ENCODE measurements at places on chromosomes 2 and 18. TPM values are rescaled to one million over a fixed set of nuclear protein-coding genes. Genes with fewer than 3 reads are reported as not detected.

KLHL41 gene
- polyA plus RNA-seq, result 0.05 TPM

CERKL gene
- 0.30 TPM for polyA plus RNA-seq

SCN3A gene
- polyA plus RNA-seq, result 0.03 TPM

ASB18 gene
- polyA plus RNA-seq, result not detected

TMX3 gene
- 27.8 TPM for polyA plus RNA-seq

SLC9A2 gene
- polyA plus RNA-seq, result 3.0 TPM

KCNS3 gene
- polyA plus RNA-seq, result 0.98 TPM

RHOB gene
- polyA plus RNA-seq, result 99.9 TPM

ICA1L gene
- polyA plus RNA-seq, result 2.2 TPM

DNA sequence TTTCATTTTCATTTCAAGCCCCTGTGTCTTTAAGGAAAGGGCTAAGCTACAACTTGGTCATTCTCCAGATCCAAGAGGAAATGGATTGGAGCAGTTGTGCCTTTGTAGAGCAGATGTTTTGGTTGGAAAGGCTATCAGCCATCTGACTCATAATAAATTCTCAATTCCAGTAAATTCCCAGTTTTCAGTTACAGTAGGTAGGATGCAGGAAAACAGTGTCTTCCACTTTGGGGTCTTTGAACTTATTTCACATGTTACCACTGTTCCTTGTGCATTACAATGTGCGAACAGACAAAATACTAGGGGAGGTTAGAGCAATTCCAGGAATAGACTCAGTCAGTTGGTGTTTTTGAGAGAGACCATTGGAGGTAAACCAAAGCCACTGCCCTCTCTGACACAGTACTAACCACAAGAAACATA, 211.9 kb downstream of the BABAM2 start:
- no peak for DNase-seq

DNA sequence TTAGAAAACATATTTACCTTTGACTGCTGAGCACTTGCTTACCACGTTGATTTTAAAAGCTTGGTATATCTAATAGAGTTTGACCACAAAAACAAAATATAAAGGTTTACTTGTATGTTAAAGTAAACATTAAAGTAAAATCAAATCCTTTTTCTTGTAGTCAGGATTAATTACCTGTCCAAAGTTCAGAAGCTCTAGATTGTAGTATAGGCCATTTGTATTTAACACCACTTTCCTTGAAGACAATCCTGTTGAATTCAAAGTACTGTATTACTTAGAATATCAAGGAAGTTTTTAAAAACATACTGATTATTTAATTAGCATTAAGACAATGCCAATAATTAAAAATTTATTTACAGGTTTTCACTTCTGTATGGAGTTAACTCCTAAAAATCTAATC, 53.0 kb downstream of the PGAP1 start:
- no peak for DNase-seq

- DNase-seq, result peak; percentile 31
These were observed 181.5 kb downstream of the KLHL29 start for GRCh38 chr2:23566241-23567142.

- DNase-seq, result no peak
These were observed 616.6 kb downstream of the ZEB2 start for GRCh38 chr2:143903172-143903856.

DNA sequence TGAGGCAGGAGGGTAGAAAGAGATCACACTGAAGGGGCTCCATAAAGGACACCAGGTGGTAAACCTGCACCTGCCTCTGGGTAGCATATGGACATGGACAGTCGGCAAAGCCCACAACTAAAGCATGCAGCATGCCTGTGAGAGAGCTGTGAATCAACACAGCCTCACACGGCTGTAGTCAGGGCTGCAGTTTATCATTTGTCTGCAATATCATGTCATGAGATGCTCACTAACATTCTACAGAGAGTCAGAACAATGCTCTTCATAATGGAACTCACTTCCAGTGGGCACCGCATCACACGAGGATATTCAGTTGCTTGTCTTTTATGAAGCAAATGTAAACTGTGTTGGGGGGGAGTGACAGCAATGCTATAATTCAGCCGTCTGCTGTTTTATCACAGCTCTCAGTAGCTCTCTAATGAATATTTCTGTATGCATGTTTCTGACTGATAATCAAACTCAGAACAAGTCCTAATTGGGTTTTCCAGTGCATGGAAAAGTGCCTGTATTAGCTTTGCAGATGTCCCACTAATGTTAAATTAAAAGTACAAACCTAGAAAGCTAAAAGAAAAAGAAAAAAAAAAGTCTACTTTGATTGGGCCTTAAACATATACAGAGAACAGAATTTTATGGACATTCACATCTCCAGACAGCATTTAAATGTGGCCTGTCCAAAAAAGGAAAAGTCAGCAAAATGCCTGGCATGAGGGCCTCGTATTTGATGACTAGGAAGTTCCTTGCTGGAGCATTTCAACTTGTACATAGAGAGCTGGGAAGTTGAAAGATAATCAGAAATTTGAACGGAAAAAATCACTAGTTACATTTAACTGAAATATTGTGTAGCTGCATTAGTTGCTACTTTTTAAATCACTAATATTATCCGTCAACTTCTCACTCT, 406.1 kb upstream of the SOX11 start:
- no peak for DNase-seq

GRCh38 chr2:11967946-11968465, 221.6 kb downstream of the LPIN1 start:
- no peak for DNase-seq

- no peak for DNase-seq
These were observed 51.2 kb downstream of the CHMP3 start for GRCh38 chr2:86512034-86512433.

DNA sequence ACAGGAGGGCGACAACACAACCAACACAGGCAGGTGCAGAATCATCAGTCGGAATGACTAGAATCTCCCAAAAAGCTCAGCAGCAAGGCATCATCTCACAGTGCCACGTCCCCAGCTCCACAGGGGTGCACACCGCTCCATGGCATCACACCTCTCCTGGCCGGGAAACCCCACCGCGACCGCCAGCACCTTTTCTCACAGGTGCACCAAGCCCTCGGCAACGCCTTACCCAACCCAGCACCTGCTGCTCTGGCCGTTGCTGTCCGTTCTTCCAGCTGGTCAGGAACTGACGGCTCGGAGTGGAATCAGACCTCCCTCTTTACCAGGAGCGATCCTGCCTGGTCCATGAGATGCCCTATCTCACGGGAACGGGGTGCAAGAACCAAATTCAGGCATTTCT, 61.3 kb downstream of the ZNF516 start:
- no peak for DNase-seq

- no peak for DNase-seq
These were observed 77.3 kb downstream of the VWA3B start for GRCh38 chr2:98164256-98164655.

DNA sequence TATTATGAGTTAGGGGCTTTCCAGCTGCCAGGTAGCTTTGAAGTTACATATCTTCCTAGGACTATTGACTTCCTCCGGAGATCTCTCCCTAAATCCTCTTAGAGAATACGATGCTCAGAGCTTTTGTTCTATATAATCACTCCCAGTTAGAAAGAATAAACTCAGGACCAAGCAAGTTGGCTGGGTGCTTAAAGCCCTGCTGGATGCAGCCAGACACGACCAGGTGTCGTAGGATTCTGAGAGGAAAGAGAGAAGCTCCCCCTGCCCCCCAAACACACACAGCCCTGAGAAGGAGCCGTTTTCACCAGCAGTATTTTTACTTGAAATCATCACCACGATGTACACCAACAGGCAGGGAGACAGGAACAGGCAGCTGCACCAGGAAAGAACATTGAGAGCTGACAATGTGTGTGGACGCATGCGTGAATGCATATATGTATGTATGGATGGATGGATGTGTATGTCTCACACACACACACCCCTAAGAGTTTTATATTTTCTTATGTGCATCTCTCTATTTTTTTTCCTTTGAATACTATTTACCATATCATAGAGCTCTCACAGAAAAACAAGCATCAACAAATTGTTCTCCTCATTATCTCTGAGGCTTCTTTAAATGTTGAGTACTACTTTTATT, 382.6 kb downstream of the EPHA4 start:
- DNase-seq, result no peak

GRCh38 chr2:85712849-85713612, 18.9 kb downstream of the GNLY start:
- DNase-seq, result peak; percentile 54

DNA sequence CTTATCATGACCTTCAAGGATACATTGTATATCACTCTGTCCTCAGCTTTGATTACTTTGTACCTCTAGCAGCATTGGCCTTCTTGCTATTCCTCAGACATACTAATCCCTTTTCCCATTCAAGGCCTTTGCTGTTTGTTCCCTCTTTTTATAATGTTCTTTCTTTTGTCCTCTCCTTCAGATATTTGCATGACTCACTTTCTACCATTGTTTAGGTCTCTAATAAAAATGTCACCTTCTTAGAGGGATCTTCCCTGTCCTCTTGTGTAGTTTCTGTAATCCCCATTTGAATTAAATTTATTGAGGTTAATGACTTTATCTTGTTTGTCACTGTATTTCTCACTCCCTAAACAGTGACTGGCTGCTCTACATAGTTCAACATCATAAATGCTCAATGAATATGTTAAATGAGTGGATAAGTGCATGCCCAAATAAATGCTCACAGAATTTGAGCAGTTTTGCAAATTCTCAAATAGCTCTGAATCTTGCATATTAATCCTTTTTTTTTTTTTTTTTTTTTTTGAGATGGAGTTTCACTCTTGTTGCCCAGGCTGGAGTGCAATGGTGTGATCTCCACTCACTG, 135.9 kb downstream of the AGPS start:
- DNase-seq, result no peak
